Thymus (tissue), 14 donors: ENCODE measurements at places on chromosomes 7 and 10.
A peak's percentile ranks its signal among the peaks of the same experiment; 100 is the strongest.

GRCh38 chr10:65394502-65395297 is 1531.1 kb upstream of the LRRTM3 start:
- DNase-seq, result no peak

DNA sequence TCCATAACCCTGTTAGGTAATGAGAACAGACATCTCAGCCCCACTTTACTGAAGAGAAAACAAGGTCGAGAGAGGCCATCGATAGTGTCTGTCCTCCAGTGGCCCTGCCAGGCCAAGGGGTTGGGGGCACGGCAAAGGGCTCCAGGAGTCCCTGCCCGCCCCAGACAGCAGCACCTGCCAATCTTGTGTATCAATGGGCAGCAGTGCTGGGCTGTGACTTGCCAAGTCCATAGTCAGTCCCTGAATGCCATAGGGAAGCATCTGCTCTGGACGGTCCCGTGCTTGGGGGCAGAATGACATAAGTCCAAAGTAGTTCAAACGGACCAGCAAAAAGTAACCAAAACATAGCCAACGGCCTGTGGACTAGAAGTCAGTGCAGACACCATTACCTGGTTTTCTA is 33.2 kb downstream of the DLG5 start:
- DNase-seq, result no peak

DNA sequence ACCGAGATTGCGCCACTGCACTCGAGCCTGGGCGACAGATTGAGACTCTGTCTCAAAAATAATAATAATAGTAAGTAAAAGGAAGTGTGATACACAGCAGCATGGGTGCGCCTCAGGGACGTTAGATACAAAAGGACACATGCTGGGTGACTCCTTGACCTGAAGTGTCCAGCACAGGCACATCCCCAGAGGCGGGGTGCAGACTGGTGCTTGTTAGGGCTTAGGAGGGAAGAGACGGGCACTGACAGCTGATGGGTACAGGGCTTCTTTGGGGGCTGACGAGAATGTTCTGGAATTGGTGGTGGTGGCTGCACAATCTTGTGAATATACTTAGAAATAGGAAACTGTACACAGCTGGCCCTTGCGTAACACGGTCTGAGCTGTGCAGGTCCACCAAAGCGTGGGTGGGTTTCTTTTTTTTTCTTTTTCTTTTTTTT is 61.8 kb upstream of the DNAJB6 start:
- DNase-seq, result no peak

DNA sequence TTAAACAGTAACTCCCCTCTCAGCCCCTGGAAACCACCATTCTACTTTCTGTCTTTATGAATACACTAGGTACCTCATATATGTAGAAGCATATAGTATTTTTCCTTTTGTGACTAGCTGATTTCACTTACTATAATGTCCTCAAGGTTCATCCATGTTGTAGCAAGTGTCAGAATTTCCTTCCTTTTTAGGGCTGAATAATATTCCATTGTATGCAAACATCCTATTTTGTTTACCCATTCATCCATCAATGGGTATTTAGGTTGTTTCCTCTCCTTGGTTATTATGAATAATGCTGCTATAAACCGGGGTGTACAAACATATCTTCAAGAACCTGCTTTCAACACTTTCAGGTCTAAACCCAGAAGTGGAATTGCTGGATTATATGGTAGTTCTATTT is 125.3 kb downstream of the SGMS1 start:
- no peak for DNase-seq

GRCh38 chr7:30829471-30829870 is 58.3 kb downstream of the MINDY4 start:
- peak; percentile 40 for DNase-seq

DNA sequence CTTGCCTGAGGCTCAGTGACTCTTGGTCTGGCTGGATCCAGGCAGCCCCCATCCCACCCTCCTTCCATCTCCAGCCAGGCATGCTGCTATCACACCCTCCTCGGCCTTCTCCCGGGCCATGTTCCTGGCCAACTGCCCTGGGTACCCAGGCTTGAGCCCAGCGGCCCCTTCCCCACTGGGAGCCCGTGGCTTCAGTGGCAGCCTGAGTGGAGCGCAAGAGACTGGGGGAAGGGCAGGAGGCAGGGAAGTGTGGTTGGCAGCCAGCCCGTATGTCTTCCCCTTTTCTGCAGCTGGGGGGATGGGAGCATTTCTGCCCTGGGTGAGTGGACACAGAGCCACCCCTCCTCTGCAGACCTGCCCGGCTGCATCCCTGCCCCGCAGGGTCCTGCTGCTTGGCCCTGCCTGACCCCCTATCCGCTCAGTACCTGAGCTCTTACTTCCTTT is 148.5 kb downstream of the ARHGAP22 start:
- no peak for DNase-seq

DNA sequence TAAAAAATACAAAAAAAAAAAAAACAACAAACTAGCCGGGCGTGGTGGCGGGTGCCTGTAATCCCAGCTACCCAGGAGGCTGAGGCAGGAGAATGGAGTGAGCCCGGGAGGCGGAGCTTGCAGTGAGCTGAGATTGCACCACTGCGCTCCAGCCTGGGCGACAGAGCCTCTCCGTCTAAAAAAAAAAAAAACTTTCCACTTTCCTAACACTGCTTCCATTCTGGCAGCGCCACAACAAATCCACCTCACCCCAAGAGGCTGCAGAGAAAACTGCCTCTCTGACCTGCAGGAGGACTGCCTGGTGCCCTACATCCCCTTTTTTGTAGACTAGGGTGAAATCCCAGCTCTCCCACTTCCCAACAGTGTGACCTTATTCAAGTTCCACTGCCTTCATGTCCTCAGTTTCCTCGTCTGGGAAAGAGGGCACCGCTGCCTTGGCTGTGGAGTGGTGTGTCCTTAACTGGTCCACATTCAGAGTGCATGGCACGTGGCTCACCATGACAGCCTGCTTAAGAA is 2.6 kb upstream of the MBL2 start:
- no peak for DNase-seq
